Activated CD4-positive, alpha-beta memory T cell treated with anti-CD3 and anti-CD28 coated beads, Interleukin-2, amount 10 ng/mL, durations not matched to agents 7 days and 5 days (primary cell): ENCODE measurements at places on chromosomes 5 and 9.

DNA sequence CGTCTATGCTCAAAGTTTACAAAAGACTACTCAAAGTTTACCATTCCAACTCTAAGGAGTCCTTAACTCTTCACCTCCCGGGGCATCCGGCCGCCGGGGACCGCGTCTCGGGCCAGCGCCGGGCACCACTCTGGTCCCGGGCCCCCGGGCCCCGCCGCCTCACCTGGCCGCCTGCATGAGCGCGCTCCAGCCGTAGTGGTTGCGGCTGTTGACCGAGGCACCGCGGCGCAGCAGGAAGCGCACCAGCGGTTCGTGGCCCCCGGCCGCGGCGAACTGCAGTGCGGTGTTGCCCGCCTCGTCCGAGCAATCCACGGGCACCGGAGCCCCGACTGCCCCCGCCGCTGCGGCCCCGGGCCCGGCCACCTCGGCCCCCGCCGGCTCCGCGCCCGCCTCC lies 388 bp downstream of the ANKS6 start:
- no peak overlapping the region for H3K27ac ChIP-seq
- peaks cover 20% of the 10 kb centered on the region for H3K27me3 ChIP-seq
- DNase-seq, result peak; percentile 23
- H3K4me1 ChIP-seq, result peaks cover 19% of the 10 kb centered on the region
- H3K36me3 ChIP-seq, result peaks cover 4% of the 10 kb centered on the region

GRCh38 chr9:77977210-77977611 lies 54.4 kb downstream of the GNAQ start:
- H3K36me3 ChIP-seq, result no peaks in the 10 kb centered on the region
- no peaks in the 10 kb centered on the region for H3K27me3 ChIP-seq
- DNase-seq, result peak; percentile 69

- H3K4me1 ChIP-seq, result no peaks in the 10 kb centered on the region
- peaks cover 1% of the 10 kb centered on the region for H3K27me3 ChIP-seq
- no peak for DNase-seq
- H3K4me3 ChIP-seq, result no peak overlapping the region
- H3K36me3 ChIP-seq, result no peaks in the 10 kb centered on the region
These were observed 20.2 kb upstream of the CCDC192 start for GRCh38 chr5:127683008-127683407.

GRCh38 chr5:140828362-140828737 lies 590 bp downstream of the PCDHA6 start:
- peaks cover 5% of the 10 kb centered on the region for H3K27me3 ChIP-seq
- peaks cover 8% of the 10 kb centered on the region for H3K36me3 ChIP-seq
- H3K4me1 ChIP-seq, result no peaks in the 10 kb centered on the region

GRCh38 chr5:149702607-149702933 lies 27.5 kb upstream of the PPARGC1B start:
- no peaks in the 10 kb centered on the region for H3K36me3 ChIP-seq
- H3K27ac ChIP-seq, result no peak overlapping the region
- no peak overlapping the region for H3K4me3 ChIP-seq
- no peak for DNase-seq

- no peak overlapping the region for H3K27ac ChIP-seq
- peaks cover 27% of the 10 kb centered on the region for H3K4me1 ChIP-seq
- H3K36me3 ChIP-seq, result peaks cover 64% of the 10 kb centered on the region
- DNase-seq, result no peak
- no peaks in the 10 kb centered on the region for H3K27me3 ChIP-seq
- no peak overlapping the region for H3K4me3 ChIP-seq
These were observed 37.1 kb upstream of the RAPGEF6 start for GRCh38 chr5:131671994-131672655.

DNA sequence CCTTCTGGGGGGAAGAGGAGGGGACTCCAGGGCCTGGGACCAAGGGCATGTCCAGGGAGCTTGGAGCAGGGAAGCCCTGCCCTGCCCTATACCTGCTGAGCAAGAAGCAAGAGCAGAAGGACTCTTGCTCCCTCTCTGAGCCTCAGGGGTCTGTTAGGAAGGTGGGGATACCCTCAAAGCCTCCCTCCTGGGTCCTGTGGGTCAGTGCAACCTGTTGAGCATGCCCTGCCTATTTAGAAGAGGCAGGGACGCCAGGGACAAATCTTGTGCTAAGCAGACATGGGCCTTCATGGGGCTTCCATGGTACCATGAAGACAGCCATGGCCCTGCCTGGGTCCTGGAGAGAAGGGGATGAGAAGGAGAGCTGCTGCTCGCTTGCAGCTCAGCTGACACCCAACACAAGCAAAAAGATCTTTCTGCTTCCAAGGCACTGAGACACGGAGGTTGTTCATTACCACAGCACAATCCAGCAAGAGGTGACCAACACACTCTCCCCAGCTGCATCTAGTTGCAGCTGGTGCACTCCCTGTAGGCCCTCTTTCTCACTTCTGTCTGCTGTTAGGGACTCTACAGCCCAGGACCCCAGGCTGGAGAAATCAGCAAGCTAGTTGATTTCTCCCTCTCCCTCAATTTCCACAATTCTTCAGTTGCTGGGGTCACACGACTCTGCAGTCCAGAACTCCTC lies 39.3 kb downstream of the C9orf50 start:
- H3K4me3 ChIP-seq, result no peak overlapping the region
- peak overlapping the region; percentile 2 for H3K27ac ChIP-seq
- H3K27me3 ChIP-seq, result no peaks in the 10 kb centered on the region
- H3K36me3 ChIP-seq, result no peaks in the 10 kb centered on the region
- DNase-seq, result no peak
- H3K4me1 ChIP-seq, result peaks cover 80% of the 10 kb centered on the region

- peak overlapping the region; percentile 44 for H3K27ac ChIP-seq
- no peak for DNase-seq
- H3K4me1 ChIP-seq, result peaks cover 25% of the 10 kb centered on the region
- H3K27me3 ChIP-seq, result peaks cover 16% of the 10 kb centered on the region
- peak overlapping the region; percentile 79 for H3K4me3 ChIP-seq
- peaks cover 28% of the 10 kb centered on the region for H3K36me3 ChIP-seq
These were observed 1.3 kb downstream of the ZBTB34 start for GRCh38 chr9:126861707-126862103.
